ENCODE measurements at places on chromosomes 3 and 15.

- DNase-seq, result no peak
Measured at GRCh38 chr3:98956008-98956407, 54.5 kb upstream of the DCBLD2 start.

DNA sequence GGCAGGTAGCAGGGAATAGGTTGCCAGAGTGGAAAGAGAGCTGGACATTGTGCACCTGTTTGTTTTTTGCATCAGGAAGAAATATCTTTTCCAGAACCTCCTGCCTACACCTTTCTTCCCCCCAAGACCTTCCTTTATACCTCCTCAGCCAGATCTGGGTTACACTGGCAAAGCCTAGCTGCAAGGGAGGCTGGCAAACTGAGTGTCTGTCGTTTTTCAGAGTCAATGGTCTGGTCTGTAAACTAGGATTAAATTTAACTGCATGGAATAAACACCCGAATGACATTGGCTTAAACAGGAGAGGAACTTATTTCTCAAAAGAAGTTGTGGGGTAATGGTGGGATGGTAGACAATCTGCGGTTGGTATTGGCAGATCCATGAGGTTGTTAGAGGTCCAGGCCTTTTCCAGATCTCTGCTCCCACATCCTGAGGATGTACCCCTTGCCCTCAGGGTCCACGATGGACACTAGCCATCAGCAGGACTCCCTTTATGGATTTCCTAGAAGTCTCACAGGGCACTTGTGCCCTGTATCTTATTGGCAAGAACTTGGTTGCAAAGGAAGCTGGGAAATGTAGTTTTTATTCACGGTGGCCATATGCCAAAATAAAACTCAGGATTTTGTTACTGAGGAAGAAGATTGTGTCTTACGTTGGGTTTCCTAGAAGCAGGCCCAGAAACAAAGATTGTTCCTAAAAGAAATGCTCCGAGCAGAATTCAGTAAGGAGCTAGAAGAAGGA is 3.2 kb upstream of the RARRES1 start:
- no peak for DNase-seq

GRCh38 chr3:101806491-101806890 is 27.5 kb downstream of the NXPE3 start:
- DNase-seq, result no peak

GRCh38 chr3:116084999-116085791 is 360.1 kb downstream of the LSAMP start:
- DNase-seq, result peak; percentile 29

DNA sequence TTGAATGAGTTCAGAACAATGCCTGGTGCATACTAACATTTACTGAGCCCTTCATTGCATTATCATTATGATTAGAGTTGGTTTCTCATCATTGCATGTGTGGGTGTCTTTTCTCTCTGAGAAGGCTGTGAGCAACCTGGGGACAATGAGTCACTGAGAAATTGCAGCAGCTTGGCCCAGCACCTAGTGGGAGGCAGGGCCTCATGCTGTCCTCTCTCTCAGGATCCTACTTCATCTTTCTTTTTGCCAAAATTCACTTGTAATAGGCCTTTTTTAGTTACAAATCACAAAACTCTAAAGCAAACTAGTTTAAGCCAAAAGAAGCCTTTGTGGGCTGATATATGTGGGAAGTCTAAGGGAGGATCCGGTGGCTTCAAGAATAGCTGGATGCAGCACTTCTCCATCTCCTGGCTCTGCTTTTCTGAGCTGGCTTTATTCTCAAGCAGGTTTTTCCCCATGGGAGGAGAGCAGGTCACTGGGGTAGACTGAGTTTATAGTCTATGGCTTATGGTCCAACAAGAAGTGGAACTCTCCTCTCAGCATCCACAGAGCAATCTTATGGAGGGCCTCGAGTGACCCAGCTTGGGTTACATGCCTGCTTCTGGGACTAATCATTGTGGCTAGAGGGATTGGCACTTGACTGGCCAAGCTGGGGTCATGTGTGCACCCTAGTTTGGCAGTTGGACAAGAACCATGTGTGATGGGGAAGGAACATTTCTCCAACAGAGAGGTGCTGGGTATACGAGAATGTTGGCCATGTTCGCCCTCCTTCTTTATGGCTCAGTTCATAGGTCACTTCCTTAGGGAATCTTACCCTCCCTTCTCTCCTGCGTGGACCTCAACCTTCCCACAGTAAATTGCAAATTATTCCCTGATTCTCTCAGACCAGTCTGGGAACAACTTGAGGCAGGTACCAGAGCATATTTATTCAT is 8.7 kb upstream of the CAMK1 start:
- peak; percentile 76 for DNase-seq

GRCh38 chr15:31367730-31368344 is 41.2 kb downstream of the KLF13 start:
- no peak for DNase-seq

GRCh38 chr15:64665179-64665578 is 110.2 kb downstream of the RBPMS2 start:
- DNase-seq, result no peak

DNA sequence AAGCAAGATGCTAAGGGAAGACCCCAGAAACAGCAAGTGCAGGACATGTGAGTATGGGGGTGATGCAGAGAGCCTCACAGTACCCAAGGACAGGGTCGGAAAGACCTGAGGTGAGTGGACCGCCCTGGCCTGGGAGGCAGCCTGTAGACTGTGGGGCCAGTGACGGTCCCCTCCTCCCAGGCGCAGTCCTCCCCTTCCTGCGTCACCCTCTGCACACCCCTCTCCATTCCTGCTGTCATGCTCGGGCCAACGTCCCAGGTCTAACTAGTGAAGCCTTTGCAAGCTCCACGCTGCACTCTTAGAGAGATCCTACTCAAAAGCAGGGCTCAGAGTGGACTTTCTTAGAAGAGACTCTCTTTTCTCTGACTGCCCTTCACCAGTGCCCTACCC is 41.6 kb downstream of the TM2D3 start:
- DNase-seq, result no peak

DNA sequence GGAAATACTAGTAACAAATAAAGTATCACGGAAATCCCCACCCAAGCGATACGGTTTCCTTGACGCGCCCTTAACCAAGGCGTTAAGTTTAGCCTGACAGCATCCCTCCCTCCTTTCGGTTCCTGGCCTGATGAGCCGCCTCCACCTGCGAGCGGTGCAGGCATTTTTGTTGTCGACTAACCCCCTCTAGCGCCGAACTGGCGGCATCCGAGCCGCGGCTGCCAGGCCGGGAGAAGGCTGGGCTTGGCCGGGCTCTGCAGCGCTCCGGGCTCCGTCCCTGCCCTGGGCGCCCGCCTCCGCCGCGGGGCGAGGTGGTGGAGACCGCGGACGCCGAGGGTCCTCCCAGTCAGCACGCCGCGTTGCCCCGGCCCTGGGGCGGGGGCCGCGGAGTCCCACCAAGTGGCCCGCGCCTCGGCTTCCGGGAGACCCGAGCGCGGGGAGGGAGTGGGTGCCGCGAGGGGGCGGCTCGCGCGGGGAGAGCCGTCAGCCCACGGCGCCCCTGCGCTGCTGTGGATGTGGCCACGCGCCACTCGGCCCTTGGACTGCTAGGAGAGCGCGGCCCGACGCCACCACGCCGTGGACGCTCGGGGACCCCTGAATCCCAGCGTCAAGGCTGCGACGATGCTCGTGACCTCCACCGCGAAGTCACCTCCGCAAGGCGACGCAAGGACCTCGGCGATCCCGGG is 1.1 kb upstream of the EPHA6 start:
- peak; percentile 49 for DNase-seq

- DNase-seq, result no peak
Measured at GRCh38 chr3:182671541-182671940, 121.8 kb upstream of the ATP11B start.

DNA sequence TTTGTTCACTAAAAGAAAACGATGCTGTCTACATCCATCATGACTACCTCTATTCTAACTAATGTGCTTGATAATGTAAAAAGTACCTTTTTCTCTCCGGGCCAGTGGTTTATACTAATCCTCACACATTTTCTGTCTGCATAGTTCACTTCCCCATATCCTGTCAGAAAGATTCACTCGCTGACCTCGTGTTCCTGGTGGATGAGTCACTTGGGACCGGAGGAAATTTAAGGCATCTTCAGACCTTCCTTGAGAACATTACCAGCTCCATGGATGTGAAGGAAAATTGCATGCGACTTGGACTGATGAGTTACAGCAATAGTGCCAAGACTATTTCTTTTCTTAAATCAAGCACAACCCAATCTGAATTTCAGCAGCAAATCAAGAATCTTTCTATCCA is 33.8 kb downstream of the COL6A5 start:
- no peak for DNase-seq

DNA sequence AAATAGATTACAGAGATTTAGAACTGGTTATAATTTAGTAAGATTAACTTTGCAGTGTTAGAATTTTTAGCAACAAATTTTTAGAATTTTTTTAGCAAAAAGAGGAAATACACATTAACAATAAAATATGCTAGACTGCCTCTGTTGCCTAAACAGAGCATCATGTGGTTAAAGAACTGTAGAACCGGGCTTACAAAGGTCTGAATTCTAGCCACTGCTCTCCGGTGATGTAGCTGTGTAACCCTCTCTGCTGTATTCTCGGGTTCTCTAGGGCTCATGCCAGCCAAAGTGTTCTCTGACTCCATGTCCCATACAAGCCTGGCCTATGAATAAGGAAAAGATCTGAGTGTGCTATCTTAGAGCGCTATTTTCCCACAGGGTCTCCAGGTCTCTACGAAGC is 2.9 kb upstream of the P2RY12 start:
- DNase-seq, result no peak

DNA sequence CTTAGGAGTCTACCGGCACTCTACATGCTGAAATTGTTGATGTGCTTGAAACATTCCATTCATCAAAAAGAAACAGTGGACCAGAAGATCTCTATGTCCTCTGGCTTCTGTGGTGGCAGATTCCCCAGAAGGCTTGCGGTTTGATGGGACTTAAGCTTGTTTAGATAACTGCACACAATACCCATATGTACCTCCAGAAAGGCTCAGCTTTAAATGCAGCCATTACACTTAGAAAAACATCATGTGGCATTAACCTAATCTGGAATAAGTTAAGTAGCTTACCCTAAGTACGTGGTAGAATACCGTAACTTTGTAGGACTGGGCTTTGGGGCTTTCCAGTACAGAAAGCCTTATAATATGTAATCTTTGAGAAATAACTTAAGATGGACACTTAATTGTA is 187.3 kb downstream of the RBMS3 start:
- DNase-seq, result no peak

DNA sequence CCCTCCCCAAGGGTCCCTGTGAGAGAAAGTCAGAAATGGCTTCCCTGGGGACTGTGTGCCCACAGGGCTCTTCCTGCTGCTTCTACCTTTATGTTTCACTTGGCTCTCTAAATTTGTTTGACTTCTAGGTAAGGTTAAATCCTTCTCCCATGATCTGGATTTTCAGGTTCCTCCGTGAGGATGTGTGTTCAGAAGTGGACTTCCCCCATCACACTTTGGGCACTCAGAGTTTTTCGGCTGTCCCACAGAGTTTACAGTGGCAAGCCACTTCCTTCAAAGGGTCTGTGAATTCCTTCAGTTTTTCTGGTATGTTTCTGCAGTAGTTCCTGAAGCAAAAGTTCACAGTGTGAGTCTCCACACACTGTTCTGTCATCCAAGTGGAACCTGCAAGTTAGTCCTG is 30.9 kb upstream of the RARB start:
- DNase-seq, result no peak

DNA sequence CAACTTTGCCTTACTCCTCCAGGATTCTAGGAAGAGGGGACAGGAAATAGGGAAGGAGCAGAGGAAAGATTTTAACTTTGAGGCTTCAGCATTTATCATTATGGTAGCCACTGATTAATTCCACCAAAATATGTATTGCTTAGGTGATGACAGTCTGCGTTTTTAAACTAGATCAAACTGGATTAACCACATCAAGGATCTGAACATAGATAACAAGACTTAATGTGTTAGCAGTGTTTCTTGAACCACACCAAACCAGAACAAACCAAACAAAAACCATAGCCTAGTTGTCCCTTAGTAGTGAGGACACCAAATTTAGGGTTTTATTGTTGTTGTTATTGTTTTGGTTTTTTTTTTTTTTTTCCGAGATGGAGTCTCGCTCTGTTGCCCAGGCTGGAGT is 113.5 kb upstream of the LMOD3 start:
- DNase-seq, result no peak

GRCh38 chr3:54918516-54918915 is 9.3 kb downstream of the LRTM1 start:
- DNase-seq, result no peak

DNA sequence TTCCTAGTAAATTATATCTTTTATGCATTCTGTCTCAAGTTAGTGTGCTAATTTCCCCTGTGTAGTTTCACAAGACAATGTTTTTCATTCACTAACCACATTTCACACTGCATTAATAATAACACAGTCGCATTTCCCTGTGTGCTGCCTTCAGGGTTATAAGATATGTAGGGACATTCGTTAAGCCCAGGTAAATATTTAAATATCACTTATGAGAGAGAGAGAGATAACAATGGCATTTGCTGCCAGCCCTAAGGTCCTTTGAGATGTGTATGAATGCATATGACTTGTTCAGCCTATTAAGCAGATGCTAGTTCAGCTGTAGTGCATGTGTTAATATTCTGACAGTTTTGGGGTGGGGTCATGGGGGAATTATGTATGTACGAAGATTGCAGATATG is 876.7 kb downstream of the NAALADL2 start:
- no peak for DNase-seq

- no peak for DNase-seq
Measured at GRCh38 chr3:11969986-11970385, 34.2 kb upstream of the SYN2 start.

GRCh38 chr3:73580343-73580742 is 44.4 kb downstream of the PDZRN3 start:
- DNase-seq, result peak; percentile 93

GRCh38 chr3:169818316-169818715 is 5.6 kb upstream of the LRRC34 start:
- DNase-seq, result peak; percentile 58

GRCh38 chr3:14286887-14287500 is 108.4 kb downstream of the LSM3 start:
- no peak for DNase-seq

DNA sequence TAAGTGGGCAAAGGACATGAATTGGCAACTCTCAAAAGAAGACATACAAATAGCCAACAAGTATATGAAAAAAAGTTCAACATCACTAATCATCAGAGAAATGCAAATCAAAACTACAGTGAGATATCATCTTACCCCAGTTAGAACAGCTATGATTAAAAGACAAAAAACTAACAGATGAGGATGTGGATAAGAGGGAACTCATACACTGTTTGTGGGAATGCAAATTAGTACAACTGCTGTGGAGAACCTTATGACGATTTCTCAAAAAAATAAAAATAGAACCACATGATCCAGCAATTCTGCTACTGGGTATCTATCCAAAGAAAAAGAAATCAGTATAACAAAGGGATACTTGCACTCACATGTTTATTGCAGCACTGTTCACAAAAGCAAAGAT is 28.6 kb downstream of the NEK10 start:
- DNase-seq, result no peak
